ENCODE measurements at places on chromosomes 5 and 9. TPM values are rescaled to one million over a fixed set of nuclear protein-coding genes. Genes with fewer than 3 reads are reported as not detected.

The FCN2 gene
- total RNA-seq = not detected

The BTNL8 gene
- 0.32 TPM for total RNA-seq

The DMRT2 gene
- not detected for total RNA-seq

The FOXD4L5 gene
- 0.10 TPM for total RNA-seq

The PNPLA7 gene
- total RNA-seq = 0.26 TPM

The TPPP gene
- 0.54 TPM for total RNA-seq

The SPATA31E1 gene
- not detected for total RNA-seq

The SPINK5 gene
- total RNA-seq = not detected

The ZDHHC11B gene
- 0.26 TPM for total RNA-seq

The C9orf50 gene
- total RNA-seq = not detected

The TMC1 gene
- total RNA-seq = not detected

The AK8 gene
- total RNA-seq = 0.42 TPM

The IRX2 gene
- total RNA-seq = 30.6 TPM

The WDR31 gene
- 1.5 TPM for total RNA-seq

The GDF9 gene
- total RNA-seq = not detected

The PCDHA1 gene
- 0.12 TPM for total RNA-seq

The C6 gene
- total RNA-seq = not detected

The SLC34A1 gene
- total RNA-seq = not detected

The DMRT1 gene
- total RNA-seq = not detected

The OLFM1 gene
- total RNA-seq = 37.9 TPM

The SYK gene
- 0.02 TPM for total RNA-seq

The ARID3C gene
- total RNA-seq = not detected

The SPINK13 gene
- 2.8 TPM for total RNA-seq

The SH3TC2 gene
- 1.8 TPM for total RNA-seq

The LCN15 gene
- total RNA-seq = not detected

The RGP1 gene
- total RNA-seq = 13.0 TPM

The GRIN1 gene
- total RNA-seq = not detected

The PHF24 gene
- total RNA-seq = not detected

The BAAT gene
- total RNA-seq = 0.14 TPM

The GCNT4 gene
- 0.06 TPM for total RNA-seq

The BSPRY gene
- 0.12 TPM for total RNA-seq

The STPG3 gene
- not detected for total RNA-seq

The AGXT2 gene
- not detected for total RNA-seq

The TOR1A gene
- total RNA-seq = 47.6 TPM

The SMARCA2 gene
- 24.0 TPM for total RNA-seq

The TAF11L10 gene
- not detected for total RNA-seq

The JAKMIP2 gene
- 0.69 TPM for total RNA-seq

The AIF1L gene
- total RNA-seq = 4.2 TPM

The PCDHA9 gene
- total RNA-seq = 0.02 TPM

The SLC6A18 gene
- total RNA-seq = not detected

The TAF1L gene
- not detected for total RNA-seq

The CCL27 gene
- not detected for total RNA-seq

The EIF4E1B gene
- total RNA-seq = not detected

The CNOT8 gene
- 67.3 TPM for total RNA-seq

The ARL14EPL gene
- not detected for total RNA-seq

The SEC24A gene
- total RNA-seq = 17.3 TPM

Data from NCI-H460 (cell line).